Epithelial cell of umbilical artery (primary cell): ENCODE measurements at places on chromosomes 13 and 19. TPM values are rescaled to one million over a fixed set of nuclear protein-coding genes. Genes with fewer than 3 reads are reported as not detected.

MUC16 gene
- not detected in 2 replicates for total RNA-seq

KIR2DL1 gene
- total RNA-seq, result not detected in 2 replicates

MAG gene
- total RNA-seq, result not detected in 2 replicates

CYSLTR2 gene
- total RNA-seq, result under 0.01 and 0.30 TPM in 2 replicates

ZNF43 gene
- 5.8 and 6.2 TPM in 2 replicates for total RNA-seq

ZNF296 gene
- total RNA-seq, result under 0.01 TPM in 1 of 2 replicates, not detected in the other

ZFP82 gene
- 4.2 and 5.3 TPM in 2 replicates for total RNA-seq
